ENCODE measurements at places on chromosomes 2 and 18.

DNA sequence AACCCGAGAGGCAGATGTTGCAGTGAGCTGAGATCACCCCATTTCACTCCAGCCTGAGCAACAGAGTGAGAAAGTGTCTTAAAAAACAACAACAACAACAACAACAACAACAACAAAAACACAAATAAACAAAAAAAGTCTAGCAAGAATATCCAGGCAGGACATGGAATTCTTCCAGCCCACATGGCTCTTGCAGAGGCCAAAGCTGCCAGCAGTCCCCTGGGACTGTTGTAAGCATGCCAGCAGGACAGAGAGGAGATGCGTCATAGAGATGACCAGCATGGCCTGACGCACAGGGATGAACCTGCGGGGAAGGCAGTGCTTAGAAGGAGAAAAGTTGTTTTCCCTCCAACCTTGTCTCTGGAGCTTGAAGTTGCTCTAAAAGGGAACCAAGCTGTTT lies 182.3 kb upstream of the PGAP1 start:
- no peak for DNase-seq

GRCh38 chr2:183490489-183490888 lies 366.2 kb downstream of the NUP35 start:
- no peak for DNase-seq

DNA sequence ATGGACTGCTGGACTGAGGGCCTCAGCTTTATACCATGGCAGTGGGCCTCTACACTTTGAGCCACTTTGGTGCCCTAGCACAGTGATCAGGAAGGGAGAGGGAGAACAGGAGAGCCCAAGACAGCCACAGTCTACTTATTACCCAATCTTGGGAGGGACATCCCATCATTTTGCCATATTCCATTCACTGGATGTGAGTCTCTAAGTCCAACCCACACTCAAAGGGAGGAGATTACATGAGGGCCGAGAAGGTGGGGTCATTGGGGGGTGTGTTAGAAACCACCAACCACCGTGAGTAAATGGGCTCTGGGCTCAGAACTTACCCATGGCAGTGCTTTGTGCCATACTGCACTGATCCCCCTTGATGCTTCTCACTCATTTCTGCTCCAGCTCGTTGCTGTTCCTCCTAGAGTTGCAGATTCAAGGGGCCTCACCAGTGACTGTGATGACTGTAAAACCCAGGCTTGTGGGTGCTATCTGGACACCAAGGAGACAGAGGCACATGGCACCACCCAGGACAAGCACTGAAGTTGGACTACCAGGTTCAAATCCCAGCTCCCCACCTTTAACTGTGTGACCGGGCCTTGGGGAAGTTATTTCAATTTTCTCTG lies 97.6 kb upstream of the RAB6C start:
- DNase-seq, result no peak

DNA sequence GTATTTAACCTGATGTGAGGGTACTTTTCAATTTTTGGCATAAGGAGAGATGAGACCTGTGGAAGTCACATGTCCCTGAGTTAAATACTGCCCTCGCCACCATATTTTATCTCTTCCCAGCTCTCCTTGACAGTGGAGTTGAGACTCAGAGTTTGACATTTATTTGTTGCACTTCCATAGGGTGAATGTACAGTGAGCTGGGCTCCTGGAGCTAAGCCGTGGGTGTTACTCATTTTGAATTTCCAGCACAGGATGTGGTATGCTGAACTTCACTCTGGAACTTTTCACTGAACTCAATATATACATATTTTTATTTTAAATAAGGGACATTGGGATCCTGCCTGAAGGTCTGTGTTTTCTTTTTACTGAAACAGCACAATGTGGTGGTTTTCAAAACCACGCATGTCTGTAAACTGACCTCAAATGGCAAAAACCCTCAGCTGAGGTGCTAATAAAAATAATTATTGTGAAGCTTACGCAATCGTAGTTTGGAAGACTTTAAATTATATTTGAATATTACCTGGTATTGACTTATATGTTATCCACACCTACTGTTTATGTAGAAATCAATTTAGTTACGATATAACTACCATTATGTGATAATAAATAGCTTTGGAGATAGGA lies 12.1 kb downstream of the RNF144A start:
- peak; percentile 67 for DNase-seq

- DNase-seq, result no peak
Measured at GRCh38 chr18:54255141-54255540, 14.2 kb upstream of the POLI start.

- no peak for DNase-seq
Measured at GRCh38 chr2:239721531-239721930, 303.6 kb downstream of the NDUFA10 start.

- no peak for DNase-seq
Measured at GRCh38 chr2:149103081-149103620, 64.7 kb downstream of the LYPD6B start.

DNA sequence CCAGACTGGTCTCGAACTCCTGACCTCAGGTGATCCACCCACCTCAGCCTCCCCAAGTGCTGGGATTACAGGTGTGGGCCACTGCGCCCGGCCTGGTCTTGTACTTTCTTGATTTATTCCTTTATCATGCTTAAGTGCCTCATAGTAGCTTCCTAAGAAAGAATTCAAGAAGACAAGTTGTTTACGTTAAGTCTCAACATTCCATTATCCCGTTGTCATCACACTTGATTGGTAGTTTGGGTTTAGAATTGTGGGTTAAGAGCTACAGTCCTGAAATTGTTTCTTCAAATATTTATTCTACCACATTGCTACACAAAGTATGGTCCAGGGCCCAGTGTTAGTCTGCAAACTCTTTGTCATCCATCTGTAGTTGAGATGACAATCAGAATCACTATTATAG lies 194.0 kb downstream of the VWC2L start:
- DNase-seq, result no peak

DNA sequence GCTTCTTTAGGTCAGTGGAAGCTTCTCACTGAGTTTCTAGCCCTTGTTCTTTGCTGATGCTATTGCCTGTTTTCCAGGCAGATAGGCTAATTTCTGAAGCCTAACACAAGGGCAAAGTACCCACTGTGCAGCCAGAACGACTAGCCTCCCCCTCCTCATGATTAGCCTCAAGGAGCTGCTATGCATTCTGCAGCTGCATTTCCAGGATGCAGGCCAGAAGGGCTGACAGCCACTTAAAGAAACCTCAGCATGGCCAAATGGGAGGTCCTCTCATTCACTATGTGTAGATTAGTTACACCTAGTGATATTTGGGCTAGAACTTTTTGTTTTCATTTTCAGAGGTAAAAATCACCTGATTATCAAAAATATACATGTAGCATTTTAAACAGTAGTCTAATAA lies 216.0 kb downstream of the RAD51AP2 start:
- no peak for DNase-seq

GRCh38 chr2:72991980-72992733 lies 74.8 kb downstream of the EMX1 start:
- no peak for DNase-seq

- no peak for DNase-seq
Measured at GRCh38 chr18:72147830-72148229, 396.3 kb downstream of the CBLN2 start.

GRCh38 chr18:13252686-13253410 lies 34.3 kb downstream of the LDLRAD4 start:
- no peak for DNase-seq

DNA sequence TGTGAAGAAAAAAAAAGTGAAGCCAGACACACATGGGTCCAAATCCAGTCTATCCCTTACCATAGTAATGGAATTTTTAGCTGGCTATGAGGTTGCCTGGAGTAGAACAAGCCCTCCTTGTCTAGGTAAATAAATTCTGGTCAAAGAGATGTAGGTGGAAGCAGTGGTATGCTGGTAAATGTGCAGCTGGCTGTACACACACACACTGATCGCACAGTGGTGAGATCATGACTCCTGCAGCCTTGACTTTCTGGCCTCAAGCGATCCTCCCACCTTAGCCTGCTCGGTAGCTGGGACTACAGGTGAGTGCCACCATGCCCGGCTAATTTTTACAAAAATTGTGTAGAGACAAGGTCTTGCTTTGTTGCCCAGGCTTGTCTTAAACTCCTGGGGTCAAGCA lies 90.5 kb upstream of the FBXO11 start:
- DNase-seq, result no peak

- no peak for DNase-seq
Measured at GRCh38 chr2:237485844-237486243, 1.2 kb upstream of the MLPH start.

- no peak for DNase-seq
Measured at GRCh38 chr2:16154501-16155280, 214.3 kb downstream of the MYCN start.

DNA sequence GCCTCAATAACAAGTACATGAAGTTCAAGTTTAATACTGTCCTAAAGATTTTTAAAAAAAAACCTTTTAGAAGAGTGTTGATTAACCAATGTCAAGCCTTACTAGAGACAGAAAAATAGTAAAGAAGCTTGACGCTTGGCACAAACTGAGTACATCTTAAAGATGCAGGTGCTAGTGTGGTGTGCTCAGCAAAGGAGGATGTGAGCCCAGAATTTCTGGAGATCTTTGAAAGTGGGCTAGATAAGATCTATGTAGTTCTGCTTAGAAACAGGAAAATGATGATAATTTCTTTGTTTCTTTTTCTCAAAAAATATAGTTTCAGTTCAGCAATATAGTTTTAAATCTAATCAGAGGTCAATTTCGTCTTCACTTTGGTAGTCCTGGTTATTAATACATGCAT lies 118.3 kb upstream of the KLHL14 start:
- DNase-seq, result no peak

DNA sequence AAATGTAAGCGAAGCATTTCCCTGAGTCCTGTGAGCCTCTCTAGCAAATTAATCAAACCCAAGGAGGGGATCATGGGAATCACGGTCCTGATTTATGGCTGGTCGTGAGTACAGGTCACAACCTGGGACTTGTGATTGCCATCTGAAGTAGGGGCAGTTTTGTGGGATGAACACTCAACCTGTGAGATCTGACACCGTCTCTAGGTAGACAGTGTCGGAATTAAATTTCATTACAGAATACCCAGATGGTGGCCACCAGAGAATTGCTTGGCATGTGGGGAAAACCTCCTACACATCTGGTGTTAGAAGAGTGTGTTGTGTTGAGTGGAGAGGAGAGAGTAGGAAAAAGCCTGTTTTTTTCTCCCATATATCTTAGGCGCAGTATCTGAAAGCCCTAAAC lies 12.5 kb downstream of the CAPN14 start:
- no peak for DNase-seq

DNA sequence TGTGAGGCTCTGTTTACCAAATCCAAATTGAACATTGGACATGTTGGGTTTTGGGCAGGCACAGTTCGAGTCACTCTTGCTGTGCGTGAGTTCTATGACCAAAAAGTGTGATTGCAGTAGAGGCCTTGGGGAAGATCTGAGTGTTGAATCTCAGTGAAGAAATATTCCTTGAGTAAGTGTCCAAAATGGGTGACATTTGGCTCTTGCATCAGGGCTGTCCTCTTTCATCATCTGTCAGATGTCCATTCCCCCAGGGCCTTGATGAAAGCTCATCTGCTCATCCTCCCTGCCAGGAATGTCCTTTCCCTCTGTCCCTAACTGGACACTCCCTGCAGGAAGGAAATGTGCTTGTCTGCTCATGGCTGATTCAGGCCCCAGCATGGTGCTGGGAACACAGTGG lies 6.4 kb upstream of the SFTPB start:
- DNase-seq, result no peak

DNA sequence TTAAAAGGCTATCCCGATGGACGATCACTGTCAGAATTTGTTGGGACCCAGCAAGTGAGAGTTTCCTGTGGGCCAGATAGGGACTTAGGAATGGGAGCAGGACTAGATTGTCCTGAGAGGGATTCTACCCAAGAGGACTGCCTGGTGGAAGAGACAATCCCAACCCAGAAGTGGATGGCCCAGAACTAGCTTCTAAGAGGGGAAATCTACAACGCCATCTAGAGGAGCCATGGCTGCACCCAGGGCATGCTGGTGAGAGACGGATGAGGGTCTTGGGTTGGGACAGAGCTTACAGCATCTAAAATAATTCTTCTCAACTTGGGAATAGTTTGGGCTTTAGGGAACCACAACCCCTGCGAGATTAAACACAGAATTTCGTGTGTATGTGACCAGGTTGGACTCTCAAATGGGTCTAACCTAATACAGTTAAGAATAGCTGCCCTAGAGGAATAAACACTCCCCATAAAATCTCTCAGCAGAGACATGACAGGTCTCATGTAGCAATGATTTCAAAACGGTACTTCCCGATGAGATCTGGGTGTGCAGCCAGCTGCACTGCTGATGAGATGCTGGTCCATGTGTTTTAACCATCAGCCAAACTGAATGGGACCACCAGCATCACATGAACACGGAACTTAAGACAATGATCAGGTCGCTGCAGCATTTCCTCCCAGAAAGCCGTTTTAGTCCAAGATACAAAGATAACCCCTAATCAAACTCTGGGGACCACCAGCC lies 50.8 kb downstream of the CCBE1 start:
- DNase-seq, result no peak

GRCh38 chr2:217711188-217711587 lies 291.6 kb downstream of the TNS1 start:
- no peak for DNase-seq

DNA sequence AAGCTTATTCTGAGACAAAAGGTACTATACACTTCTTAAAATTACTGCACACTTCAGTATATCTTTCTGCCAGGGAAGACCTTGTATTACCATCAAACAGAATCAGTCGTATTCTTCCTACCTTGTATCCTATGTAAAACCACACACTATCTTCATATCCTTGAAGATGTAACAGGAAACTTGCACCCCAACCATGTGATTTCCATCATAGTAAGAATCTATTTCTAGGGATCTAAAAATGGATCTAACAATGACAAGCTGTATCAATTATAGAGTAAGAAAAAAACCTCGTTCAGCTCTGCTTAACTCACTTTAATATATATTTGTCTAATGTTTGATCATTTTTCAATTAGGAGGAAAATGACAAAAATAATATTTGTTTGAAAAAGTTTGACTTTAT lies 60.2 kb downstream of the WDR75 start:
- DNase-seq, result no peak

- DNase-seq, result peak; percentile 36
Measured at GRCh38 chr2:201261906-201262305, 1.6 kb downstream of the CASP8 start.

DNA sequence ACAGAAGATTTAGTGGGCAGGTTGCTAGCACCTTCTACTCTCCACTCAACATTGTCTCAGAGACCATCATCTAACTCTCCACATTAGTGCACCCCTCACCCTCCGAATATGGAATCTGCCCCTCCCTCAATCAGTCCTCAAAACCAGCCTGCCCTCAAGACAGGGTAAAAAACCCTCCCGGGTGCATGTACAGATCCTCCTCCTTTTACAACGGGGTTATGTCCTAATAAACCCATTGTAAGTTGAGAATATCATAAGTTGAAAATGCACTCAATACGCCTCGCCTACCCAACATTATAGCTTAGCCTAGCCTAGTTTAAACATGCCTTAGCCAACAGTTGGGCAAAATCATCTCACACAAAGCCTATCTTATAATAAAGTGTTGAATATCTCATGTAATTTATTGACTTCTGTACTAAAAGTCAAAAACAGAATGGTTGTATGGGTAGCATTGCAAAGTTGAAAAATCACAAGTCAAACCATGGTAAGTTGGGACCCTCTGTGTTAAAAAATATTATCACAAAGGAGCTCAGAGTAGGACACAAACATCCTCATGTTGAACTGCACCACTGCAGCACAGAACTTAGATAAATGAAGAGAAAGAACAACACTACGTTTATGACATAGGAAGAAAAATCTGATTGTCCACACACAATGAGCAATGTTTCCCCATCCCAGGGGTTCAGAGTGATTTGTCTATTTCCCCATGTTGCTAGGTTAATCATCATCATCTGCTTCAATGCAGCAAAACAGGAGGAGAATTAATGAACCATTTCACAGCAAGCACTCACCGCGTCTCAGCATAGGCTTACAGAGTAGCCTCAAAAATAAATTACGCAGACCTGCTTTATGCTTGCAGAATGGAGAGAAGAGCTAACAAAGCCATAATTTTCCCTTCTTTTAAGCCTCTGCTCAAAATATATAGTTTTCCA lies 184.1 kb upstream of the ARL4C start:
- DNase-seq, result no peak

All from NB4 (cell line).